ENCODE measurements at places on chromosomes 5 and 9.

DNA sequence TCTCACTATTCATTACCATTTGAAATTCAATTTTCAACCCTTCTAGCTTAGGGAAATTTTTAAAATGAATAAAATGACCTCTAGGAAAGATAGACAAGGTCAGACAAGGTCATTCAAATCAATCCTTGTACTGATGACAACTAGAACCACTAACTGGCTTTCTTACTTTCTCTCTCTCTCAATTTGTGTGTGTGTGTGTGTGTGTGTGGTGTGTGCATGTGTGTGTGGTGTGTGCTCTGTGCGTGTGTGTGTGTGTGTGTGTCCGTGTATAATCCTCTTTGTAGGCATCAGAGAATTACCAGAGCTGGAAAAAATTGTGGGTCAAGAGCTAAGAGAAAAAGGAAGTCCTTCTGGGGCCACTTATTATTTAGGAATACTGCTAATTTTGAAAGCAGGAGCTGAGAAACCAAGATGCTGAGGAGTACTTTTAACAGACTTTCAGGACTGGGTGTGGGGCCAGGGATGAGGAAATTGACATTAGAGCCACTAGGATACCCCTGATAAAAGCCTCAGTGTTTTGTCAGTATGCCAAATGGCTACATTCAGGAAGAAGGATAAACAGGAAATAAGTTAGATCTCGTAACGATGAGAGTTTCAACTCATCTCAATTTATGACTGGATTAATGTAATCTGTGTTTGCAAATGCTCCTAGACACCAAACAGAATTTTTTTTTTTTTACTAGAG is 723.3 kb downstream of the CETN3 start:
- DNase-seq = no peak

DNA sequence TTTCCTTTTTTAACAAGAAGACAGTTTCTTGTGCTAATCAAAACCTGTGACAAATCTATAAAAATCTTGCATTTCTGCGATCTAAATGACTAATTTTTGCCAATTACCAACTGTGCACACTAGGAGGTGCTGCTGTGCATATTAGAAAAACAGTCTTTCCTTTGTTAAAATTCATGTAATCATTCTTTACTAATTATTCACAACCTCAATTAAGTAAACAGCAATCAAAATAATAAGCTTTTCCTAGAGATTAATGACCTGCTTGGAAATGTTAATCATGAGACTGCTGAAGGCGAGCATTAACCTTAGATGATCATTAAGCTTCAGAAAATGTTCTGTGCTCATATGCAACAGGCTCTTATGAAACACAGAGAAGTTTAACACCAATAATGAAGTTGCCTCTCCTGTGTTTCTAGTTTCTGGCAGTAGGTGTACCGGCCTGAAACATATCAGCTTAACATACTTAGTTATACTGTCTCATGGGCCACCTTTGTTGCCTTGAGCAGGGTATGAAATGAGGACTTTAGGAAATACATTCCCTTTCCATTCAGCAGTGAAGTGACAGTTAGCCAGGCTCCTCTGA is 17.7 kb downstream of the RFESD start:
- DNase-seq = no peak

DNA sequence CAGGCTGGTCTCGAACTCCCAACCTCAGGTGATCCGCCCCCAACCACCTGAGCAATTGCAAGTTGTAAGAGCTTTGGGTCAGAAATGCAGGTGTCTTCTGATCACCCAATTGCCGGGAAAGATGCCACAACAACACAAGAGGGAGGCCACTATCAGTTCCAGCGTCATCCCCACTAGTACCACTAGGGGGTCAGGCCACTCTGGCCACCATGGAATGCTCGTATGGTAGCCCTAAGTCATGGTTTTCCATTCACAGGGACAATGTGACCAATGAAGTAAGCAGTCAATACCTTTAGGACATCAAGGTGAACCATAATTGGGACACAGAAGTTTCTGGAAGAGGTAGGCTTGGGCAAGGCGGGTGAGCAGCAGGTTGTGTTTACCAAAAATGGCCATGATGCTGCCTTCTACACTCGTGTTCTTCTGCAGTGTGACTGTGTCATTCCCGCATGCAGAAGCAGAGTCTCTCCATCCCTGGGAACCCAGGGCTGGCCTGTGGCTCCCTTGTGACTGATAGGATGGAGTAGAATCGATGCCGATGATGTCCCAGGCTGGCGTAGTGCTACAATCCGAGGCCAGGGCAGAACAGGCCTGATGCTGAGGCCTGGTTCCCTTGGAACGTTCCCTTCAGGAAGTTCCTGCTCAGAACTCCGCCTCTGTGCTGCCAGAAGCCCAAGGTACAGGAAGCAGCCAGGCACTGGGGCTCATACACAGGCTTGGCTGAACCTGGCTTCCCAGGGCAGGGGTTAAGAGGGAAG is 42.2 kb upstream of the ANKRD33B start:
- DNase-seq = no peak

DNA sequence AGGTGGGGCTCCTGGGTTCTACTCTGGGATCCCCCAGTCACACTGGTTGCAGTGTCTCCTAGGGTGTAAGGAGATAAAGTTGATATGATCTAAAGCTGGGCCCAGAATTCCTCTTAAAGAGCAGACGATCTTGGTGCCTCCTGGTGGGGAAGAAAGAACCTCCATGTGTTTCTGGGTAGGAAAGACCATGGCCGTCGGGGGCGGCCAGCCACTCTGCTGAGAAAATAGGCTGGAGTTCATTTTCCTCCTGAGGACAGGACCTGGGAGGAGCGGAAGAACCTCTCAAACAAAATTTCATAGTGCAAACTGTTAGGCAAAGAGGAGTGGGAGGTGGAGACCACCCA is 163.8 kb upstream of the TBC1D2 start:
- DNase-seq = no peak

- no peak for DNase-seq
Measured at GRCh38 chr9:86943201-86944113, 3.8 kb downstream of the GAS1 start.

Measured in activated CD4-positive, CD25-positive, alpha-beta regulatory T cell (primary cell).